Stimulated activated CD4-positive, alpha-beta T cell treated with anti-CD3 and anti-CD28 coated beads, Interleukin-1b, Interleukin-23, amount 100 ng/mL, for 1 hour (primary cell): ENCODE measurements at places on chromosomes 3 and 15.

DNA sequence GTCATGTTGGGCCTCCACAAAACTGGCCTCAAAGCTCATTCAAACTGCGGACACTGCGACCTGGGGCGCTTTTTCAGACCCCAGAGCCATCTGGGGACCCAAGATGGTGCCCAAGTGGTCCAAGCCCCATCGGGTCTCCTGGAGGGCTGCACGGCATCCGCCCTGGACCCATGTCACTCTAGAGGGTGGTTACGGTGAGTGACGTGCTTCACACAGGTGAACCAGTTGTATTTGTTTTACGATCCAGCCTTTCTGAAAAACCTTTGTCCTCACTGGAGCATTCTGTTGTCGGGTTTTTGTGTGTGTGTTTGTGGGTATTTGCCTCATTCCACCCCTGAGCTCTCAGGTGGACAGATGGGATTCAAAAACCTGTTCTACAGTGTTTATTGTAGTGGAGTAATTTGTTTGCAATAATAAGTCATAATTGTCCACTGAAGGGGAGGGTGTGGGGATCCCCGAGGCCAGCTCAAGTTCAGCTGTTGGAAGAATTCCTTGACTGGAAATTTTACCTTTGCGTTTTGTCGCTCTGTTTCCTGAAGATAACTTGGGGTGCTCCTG, 1.9 kb downstream of the SLC51A start:
- DNase-seq: no peak

DNA sequence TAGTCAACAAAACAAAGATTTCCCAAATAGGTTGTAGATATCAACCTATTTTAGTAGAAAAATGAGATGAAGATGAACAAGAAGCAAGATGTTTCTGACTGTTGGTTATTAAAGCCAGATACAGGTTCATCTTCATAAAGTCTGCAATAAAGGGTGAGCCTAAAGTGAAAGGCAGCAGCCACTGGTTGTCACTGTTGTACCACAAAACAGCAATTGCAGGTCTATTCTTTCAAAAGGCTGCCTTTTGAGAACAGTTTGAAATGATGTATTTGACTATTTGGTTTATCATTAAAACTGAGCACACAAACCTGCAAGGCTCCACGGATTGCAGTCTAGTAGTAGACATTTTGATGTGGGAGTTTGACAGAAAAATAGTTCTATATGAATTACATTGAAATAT, 543.4 kb downstream of the GBE1 start:
- no peak for DNase-seq

GRCh38 chr3:191499307-191500080, 38.5 kb downstream of the PYDC2 start:
- no peak for DNase-seq

DNA sequence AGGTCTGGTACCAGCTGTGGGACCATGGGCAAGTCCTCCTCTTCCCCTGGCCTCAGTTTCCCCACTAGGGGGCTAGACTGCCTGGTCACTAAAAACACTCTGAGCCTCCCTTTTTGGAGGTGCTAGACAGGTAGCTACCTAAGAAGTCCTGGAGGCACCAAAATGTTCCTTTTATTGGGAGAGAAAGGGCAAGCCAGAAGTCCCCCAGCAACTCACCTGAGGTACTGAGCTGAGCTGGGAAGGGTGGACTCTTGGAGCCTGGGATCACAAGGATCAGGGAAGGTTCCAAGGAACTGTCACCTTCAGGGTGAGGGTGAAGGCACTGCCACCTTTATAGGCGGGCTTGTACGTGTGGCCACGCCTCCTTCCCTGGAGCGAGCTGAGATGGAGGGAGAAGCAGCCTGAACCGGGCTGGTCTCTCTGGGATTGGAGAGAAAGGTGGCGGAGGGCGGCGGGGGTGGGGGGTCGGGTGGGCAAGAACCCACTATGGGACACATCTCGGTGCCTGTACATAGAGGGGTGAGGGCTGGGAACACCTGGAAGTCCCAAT, at the start of gene CYP1A1:
TSS of gene CYP1A1 (minus strand) at position 304 of the 550 bp plus-strand sequence. CDS start 2,431 bp downstream, outside the sequence.
- no peak for DNase-seq

DNA sequence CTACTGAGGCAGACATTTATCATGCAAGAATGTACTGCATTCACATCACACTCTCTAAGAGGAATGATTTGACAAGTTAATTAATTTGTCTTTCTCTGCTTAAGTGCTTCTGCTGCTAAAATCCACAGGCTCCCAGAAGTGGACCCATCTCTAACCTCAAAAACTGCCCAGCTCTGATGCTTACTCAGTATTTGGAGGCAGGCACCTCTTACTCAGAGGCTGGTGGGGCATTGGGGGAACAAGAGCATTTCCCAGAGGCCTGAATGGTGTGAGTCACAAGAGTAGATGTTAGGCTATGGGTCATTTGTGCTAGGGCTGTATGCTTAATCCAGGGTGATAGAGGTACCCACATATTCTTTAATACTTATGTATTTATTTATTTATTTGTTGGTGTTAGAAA, 34.4 kb upstream of the HCN4 start:
- DNase-seq: no peak

GRCh38 chr3:136642711-136643110, 109.5 kb downstream of the STAG1 start:
- DNase-seq: no peak

DNA sequence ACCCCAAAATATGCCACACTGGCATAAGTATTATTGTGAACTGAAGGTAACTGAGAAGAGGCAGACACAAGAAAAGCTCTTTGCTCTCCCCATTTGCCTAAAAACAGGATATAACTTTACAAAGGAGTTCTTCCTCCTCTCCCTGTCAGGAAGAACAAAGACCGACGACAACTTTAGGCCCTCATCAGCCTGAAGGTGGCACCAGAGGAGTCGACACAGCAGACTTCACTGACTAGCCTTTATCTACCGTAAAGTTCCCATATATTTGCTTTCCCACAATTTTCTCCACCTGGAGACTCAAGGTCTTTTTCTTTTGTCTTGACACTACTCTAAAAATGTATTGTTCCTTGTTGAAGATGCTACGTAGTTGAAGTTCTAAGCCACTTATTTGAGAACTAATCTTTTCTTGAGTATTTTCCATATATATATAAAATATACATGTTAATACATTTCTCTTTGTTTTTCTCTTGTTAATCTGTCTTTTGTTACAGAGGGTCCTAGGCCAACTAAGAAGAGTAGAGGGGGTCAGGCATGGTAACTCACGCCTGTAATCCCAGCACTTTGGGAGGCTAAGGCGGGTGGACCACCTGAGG, 16.2 kb upstream of the XIRP1 start:
- no peak for DNase-seq

DNA sequence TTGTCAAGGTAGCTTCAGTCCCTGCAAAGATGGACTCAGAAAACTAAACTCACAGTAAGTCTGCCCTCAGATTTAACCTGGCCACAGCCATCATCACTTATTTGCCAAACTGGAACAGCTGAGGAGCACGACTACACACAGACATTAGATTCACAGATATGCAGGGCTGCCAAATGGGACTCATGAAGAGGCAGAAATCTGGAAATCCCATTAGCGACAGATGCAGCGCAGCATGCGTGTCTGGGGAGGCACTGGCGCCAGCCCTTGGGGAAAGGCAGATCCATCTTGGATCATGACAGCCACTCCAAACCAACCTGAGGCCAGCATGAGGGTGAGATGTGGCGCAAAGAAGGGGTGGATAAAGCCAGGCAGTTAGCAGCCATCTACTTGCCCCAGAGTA, 160.7 kb upstream of the TSC22D2 start:
- no peak for DNase-seq

GRCh38 chr15:50523851-50524251, 22.6 kb downstream of the USP50 start:
- no peak for DNase-seq

DNA sequence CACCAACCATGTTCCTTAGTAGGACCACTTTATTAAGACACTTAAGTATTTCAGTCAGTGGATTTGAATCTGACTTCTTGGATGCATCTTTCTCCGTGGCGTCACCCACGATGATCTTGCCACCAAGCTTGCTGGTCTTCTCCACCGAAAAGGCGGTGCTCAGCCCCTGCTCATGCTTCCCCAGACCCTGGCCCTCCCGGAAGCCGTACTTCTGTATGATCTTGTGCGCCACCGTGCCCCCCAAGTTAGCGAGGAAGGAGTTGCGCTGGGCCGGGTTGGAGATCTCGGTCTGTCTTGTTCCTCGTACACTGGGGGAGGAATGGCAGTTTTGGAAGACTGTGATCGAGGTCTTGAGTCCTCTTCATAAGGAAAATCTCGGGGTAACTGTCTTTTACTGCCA, 213.4 kb upstream of the NANOGP8 start:
- no peak for DNase-seq

- no peak for DNase-seq
Measured at GRCh38 chr15:101037090-101037830, 118.1 kb downstream of the LRRK1 start.

DNA sequence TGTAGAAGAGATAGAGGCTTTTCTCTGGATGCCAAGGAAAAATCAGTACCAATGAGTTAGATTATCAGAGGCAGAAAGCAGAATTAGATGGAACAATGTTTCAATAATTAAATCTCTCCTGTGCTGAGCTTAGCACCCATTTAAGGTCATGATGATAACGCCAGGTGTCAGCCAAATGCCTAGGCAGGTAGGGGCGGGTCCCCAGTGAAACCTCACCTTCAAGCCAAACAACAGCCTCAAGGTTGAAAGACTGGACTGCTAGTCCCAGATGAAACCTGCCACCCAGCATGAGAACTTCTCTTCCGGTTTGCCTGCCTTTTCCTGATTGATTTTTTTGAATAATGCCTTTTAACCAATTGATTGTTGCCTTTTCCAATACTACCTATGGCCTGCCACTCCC, 363.0 kb downstream of the PLOD2 start:
- DNase-seq: no peak

DNA sequence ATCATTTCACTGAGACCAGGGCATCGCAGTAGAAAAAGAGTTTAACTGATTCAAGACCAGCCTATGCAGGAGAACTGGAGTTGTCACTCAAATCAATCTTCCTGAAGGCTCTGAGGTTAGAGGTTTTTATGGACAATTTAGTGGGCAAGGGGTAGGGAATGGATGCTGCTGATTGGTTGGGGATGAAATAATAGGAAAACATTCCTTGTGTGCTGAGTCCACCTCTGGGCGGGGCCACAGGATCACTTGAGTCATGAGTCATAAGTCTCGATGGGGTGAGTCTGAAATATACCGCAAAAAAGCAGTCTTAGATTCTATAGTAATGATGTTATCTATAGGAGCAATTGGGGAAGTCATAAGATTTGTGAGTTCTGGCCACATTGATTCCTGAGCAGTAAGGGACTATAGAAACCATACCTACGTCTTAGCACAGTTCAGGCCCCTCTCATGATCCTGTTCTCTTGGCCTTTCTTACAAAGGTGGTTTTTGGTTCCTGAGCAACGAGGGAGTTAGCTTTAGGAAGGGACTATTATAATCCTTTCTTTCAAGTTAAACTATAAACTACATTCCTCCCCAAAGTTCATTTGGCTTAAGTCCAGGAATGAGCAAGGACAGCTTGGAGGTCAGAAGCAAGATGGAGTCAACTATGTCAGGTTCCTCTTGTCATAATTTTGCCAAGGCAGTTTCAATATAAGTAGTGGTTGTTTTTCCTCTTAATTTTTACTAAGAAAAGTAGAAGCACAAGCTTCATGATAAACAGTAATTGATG, 2.7 kb upstream of the OPA1 start:
- DNase-seq: no peak

- no peak for DNase-seq
Measured at GRCh38 chr3:196772897-196773296, 33.2 kb downstream of the PAK2 start.

GRCh38 chr3:172517859-172518466, 5.3 kb downstream of the TNFSF10 start:
- DNase-seq: no peak
